ENCODE measurements at places on chromosomes 16 and 17. TPM values are rescaled to one million over a fixed set of nuclear protein-coding genes. Genes with fewer than 3 reads are reported as not detected.

DNA sequence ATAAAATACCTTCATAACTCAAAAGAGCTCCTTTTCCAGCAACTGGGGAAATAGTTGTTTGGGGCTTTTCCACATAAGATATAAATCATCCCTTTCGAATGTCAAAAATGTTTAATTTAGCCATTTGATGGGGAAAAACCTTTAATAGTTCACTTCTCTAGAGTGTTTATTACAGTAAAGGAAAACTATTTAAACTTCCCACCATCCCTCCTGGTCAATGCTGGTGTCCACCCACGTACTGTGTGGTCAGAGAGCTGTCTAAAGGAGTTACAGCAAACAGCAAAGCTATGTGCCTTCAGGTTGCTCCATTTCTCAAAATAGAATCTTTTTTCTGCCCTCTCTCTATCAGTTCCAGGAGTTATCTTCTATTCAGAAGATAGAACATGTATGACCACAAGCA, 33.5 kb downstream of the KANSL1 start:
- no peak for DNase-seq

DNA sequence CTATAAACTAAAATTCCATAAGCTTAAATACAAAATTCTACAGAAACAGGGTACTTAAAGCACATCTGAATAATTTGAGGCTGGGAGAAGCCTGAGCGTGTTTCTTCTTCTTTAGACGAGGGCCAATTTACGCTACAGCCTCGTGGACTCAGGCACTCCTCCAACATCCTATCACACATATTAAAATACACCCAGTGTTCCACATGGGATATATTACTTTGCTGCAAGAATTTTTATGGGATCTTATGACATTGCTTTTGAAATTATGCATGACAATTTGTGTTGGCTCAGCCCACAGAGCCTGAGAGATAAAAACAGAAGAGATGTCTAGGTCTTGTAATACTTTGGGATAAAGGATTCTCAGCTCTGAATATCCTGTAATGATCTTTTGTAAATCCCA, 3.5 kb upstream of the TANGO6 start:
- no peak for DNase-seq

Gene AOC3
- 7.3 TPM for polyA plus RNA-seq

Gene PRKCB
- 4.2 TPM for polyA plus RNA-seq
